ENCODE measurements at places on chromosomes 6 and 20.

DNA sequence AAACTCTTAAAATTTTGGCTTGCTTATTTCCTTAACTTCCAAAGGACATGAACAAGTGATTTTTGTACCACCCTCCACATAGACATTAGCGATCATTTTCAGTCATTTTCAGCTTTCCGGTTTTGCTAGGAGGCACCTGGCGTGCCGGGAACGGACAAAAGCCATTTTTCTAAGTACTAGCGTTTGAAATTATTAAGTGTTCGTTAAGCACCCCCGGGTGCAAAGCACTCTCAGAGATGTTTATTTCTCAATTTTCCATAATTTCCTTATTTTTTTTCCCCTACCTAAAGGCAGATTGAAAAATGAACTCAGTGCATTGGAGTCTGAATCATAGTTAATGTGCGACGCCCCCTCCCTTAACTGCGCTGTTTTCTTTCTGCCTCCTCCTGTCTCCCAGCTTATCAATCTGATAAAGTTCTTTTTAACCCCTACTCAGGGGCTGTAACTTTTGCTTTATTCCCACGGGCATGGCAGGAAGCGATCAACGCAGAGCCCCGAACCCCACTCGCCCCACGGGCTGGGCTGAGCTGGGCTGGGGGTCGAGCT, 58.2 kb downstream of the ZNF831 start:
- no peak for DNase-seq

GRCh38 chr20:37351689-37352607, 6.0 kb downstream of the SRC start:
- DNase-seq = no peak

DNA sequence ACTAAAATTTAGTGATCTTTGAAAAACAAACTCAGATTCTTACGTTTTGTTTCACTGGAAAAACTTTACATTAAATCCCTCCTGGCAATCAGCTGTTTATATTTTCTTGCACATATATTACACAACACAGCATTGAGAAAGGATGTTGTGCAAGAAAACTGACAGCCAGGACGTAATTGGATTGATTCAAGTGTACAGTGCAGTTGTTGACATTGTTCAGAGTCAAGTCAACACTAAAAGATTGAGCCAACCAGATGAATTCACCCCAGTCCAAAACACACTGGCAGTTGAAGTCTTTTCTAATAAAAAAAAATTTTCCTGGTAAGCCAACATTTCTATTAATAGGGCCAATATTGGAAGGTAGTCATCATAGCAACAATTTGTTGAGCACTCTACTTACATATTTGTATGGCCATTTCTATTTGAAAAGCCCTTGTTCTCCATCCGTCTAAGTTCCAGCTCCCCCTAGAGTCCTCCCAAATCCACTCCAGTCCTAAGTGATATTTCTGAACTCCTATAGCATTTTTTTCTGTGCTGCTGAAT, 20.9 kb upstream of the VNN1 start:
- DNase-seq = no peak

DNA sequence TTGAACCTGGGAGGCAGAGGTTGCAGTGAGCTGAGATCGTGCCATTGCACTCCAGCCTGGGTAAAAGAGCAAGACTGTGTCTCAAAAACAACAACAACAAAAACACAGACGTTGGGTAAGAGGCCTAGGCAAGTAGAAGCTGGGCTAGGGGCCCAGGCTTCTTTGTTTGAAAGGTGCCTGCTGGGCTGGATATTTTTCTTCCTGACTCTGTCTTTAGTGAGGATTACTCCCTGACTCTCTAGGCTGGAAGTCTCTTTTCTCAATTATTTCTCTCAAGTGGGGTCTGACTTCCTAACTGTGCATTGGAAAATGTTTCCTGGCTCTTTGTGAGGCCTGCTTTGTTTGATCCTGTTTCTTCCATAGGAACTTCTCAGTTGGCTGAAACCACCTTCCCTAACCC, 76.5 kb upstream of the DTNBP1 start:
- no peak for DNase-seq

GRCh38 chr20:36070451-36070850, 84.1 kb upstream of the EPB41L1 start:
- no peak for DNase-seq

GRCh38 chr20:61673152-61673847, 392.4 kb downstream of the TAF4 start:
- DNase-seq = no peak

- DNase-seq = no peak
Measured at GRCh38 chr20:8067082-8067481, 47.5 kb upstream of the TMX4 start.

DNA sequence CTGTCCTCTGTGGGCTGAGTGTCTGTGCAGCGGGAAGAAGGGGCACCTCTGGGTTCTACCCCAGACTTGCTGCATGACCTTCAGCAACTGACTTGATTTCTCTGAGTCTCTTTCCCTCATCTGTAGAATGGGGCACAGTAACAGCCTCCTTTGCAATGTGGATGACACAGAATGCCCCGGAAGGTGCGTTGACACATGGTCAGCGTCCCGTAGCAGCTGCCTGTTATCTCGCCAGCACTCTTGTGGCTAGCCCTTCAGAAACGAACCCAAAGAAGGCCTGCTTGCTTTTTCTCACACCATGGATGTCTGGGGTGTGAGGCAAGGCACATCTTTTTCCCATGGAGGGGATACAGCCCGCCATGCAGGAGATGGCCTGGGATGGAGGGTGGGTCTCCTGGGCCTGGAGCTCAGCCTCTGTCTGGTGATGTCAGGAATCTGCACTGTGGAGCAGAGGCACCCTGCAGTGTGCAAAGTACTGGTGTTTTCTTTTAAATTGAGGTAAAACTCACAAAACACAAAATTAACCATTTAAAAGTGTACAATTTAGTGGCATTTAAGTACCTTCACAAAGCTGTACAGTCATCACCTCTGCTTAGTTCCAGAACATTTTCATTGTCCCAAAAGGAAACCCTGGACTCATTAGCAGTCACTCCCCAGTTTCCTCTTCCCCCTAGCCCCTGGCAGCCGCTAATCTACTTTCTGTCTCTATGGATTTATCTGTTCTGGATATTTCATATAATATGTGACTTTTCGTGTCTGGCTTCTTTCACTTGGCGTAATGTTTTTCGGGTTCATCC, 59.8 kb upstream of the FAM83D start:
- no peak for DNase-seq

GRCh38 chr6:169172456-169172855, 81.2 kb downstream of the THBS2 start:
- DNase-seq = no peak

All from T-helper 17 cell (primary cell).